ENCODE measurements at places on chromosomes 3 and 15.

- DNase-seq, result peak; percentile 20
Measured at GRCh38 chr15:52491472-52491871, 37.2 kb downstream of the MYO5A start.

DNA sequence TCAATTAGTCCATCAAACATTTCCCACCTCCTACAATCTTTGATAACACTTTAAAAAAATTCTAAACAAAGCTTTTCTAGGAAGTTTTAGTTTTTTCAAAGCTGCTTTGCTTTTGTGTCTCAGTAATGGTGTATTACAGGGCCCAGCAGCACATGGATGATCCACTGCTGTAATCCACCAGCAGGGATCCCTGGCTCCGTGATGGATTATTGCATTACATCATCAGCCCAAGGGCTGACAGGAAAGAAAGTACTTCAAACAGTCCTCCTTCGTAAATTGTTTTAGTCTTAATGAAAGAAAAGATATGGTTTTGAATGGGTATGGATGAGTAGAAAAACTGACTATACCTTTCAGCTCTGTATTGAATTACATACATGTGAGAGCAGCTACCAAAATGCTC is 688.9 kb upstream of the NAALADL2 start:
- no peak for DNase-seq

GRCh38 chr15:35827141-35827540 is 281.2 kb upstream of the DPH6 start:
- peak; percentile 18 for DNase-seq

- DNase-seq, result no peak
Measured at GRCh38 chr3:183192650-183193300, 30.2 kb upstream of the LAMP3 start.

GRCh38 chr15:45544266-45545023 is 21.9 kb upstream of the SLC30A4 start:
- DNase-seq, result no peak

- no peak for DNase-seq
Measured at GRCh38 chr15:90863987-90864386, 4.4 kb upstream of the FURIN start.

- no peak for DNase-seq
Measured at GRCh38 chr15:58037723-58038301, 27.7 kb downstream of the ALDH1A2 start.
